Kidney tubule cell (primary cell): ENCODE measurements at places on chromosomes 13 and 19.
A peak's percentile ranks its signal among the peaks of the same experiment; 100 is the strongest.

GRCh38 chr19:14796021-14796420, 17.7 kb upstream of the ADGRE2 start:
- no peak for DNase-seq

DNA sequence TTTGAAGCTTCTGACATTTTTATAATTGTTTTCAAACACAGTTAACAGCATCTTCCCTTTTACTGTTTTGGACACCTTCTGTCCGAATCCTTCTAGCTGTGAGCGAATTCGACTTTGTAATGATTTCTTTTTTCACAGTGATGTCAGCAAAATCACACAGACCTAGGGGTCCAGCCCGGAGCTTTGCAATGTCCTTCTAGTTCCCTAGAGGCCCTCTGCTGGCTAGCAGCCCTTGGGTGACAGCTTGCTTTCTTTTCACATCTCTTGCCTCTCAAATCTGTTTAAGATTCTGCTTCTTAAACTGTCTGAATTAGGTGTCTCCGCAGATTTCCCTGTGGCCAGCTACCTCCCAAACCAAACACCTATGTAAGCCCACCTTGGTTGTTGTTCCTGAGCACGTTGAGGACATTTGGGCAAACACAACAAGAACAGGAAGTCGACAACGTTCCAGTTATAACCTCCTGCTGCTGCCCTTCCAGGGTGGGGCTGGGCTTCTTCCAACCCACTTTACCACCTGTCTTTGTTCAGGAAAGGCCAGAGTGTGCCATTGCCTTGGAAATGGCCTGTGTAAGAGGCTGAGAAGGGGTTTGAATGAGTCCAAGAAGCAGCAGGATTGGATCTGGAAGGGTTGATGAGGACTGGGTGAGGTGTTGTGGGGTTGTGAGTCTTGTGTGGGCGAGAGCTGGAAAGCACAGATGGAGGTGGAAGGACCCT, 123.1 kb downstream of the ATP8A2 start:
- no peak for DNase-seq

- no peak for DNase-seq
Measured at GRCh38 chr19:51317376-51317775, 5.9 kb downstream of the IGLON5 start.

GRCh38 chr19:45793178-45793564, 526 bp upstream of the DMWD start:
- DNase-seq: no peak

DNA sequence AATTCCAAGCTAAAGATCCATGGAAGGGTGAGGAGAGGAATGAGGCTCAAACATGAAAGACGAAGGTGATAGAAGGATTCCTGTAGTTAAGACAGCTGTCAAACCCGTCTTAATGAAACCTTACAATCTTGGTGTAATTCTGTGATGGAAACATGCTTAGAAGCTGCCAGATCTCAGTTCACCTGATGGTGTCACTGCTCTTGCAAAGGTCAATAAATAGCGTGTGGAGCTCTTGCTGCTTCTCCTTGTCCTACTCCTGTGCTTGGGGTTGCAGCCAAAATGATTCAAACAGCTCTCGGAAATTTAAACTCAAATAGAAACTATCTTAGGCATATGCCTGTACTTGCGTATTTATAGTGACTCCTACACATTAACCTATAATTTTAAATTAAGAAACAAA, 1705.0 kb downstream of the OLFM4 start:
- DNase-seq: no peak

GRCh38 chr19:17881701-17882100, 10.0 kb downstream of the SLC5A5 start:
- no peak for DNase-seq

- peak; percentile 91 for DNase-seq
Measured at GRCh38 chr19:34173193-34173956, 1.1 kb downstream of the LSM14A start.

DNA sequence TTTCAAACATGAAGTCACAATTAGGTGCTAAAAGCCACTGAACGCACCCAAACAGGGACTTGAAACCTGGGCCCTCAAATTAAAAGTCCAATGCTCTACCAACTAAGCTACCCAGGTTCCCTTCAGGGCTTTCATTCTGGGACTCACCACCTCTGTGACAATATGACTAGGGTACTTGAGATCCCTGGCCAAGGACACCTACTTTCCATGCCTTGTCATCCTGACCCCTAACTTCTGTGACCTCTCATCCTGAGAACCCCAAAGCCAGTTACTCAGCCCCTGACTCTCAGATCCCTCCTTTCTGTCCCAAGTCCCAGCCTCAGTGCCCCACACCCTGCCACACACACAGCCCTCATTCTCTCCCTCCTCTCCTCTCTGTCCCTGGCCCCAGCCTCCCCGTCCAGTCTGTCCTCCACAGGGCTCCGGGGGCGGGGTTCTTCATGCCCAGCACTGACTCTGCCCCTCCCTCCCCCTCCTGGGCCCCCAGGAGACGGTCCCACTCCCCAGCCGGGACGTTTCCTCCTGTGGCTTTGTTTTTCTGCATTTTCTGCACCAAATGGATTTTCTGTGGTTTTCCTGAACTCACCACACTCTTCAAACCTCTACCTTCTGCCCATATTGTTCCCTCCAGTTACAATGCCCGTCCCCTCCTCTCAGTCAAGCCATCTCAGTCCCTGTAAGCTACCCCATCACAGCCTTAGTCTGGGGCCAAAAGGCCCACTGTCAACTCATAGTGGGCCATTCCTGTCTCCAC, 7.0 kb downstream of the RCN3 start:
- DNase-seq: no peak

GRCh38 chr19:18051887-18052286, 34.8 kb downstream of the IL12RB1 start:
- DNase-seq: no peak

- peak; percentile 33 for DNase-seq
Measured at GRCh38 chr19:11191273-11191755, 6.0 kb downstream of the KANK2 start.

DNA sequence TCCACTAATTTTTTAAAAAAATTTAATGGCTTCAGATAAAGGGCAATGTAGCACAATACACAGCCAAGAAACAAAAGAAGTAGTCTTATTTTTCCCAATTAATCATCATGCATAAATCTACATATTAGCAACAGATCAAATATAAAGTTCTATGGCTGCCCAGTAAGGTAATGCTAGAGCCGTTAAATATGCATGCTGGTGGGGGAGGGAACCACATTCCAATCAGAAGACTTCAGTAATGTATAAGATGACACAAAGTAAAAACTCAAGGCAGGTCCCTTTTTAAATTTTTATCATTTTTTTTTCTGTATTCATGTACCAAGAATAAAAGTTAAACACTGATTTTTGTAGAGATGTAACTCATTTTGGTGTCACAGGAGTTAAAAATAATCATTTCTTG, 62.0 kb downstream of the MPHOSPH8 start:
- DNase-seq: no peak

GRCh38 chr13:28819046-28819730, 951 bp upstream of the MTUS2 start:
- DNase-seq: peak; percentile 13

DNA sequence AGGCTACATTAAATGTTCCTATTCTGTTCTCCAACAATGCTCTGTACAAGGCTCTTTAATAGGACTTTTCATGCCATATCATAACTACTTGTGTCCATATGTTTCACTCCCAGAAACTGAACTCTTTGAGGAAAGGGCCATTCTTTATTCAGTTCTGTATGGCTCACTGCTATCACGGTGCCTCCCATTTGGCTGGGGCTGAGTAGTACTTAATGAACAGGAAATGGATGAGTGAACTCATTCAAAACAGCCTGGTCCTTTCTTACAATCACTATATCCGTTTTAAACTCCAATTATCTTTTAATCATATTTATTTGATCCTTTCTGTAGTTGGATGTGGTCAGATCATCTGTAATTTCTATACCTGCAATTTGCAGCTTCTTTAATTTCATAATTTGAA, 410.6 kb downstream of the TBC1D4 start:
- peak; percentile 29 for DNase-seq

GRCh38 chr19:12646551-12646950, 20.0 kb downstream of the MAN2B1 start:
- DNase-seq: no peak

DNA sequence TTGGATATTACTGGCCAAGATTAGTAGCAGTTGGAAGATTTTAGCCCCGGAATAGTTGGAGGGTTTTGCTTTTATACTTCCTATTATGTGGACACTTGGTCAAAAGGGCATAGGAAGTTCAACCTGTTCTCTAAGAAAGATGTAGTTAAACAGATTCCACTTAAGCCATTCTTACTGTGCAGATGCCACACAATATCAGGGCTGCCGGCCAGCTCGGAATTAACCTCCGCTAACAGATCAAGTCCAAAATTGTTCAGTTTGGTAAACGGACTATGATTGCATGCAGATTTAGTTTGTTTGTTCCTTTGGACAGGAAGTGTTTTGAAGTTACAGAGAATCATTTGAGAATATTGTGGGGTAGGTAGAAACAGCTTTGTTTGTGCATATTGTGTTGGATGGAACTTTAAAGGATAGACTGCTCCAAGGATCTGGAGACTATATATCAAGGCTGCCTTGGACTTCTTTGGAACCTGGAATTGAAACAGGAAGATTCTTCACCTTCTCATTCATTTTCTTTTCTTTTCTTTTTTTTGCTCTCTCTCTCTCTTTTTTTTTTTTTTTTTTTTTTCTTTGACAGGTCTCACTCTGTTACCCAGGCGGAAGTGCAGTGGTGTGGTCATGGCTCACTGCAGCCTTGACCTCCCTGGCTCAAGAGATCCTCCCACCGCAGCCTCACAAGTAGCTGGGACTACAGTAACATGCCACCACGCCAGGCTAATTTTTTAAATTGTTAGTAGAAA, 5.0 kb upstream of the SPRY2 start:
- DNase-seq: no peak
